ENCODE measurements at places on chromosomes 7 and 10.

- DNase-seq: peak; percentile 34
These were observed 708 bp downstream of the UBN2 start for GRCh38 chr7:139231513-139232376.

GRCh38 chr7:150860291-150860977, 8.1 kb downstream of the AOC1 start:
- DNase-seq: no peak

GRCh38 chr7:149787428-149788299, 14.3 kb upstream of the ZNF467 start:
- no peak for DNase-seq

DNA sequence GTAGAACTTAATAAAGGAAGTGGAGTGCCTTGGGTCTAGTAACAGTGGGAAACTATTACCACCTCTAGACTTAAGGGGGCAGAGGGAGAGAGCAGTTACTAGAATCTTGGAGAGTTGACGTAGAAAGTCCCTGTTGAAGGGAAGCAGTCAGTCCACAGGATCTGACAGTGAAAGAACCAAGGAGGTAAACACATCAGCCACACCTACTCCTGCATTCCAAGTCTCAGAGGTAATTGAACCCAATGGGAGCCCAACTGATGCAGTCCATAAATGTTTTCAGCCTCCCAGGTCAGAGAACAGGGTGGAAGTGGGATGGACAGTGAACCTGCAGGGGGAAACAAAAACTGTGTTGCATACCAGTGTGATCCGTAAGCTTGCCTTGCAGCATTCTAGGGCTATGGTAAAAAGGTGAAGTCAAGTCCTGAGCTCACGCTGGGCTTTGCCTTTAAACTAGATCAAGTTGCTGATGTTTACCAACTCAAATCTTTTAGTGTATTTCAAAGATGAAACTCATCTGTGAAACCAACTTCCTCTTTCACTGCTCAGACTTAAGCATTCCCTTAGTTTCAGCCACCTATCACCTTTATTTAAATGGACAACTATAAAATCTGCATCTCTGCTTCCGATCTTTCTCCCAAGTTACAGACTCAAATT, 57.2 kb downstream of the SLC16A12 start:
- no peak for DNase-seq

- DNase-seq: no peak
These were observed 77.8 kb downstream of the ATAD1 start for GRCh38 chr10:87740254-87740655.
